ENCODE measurements at places on chromosomes 6 and 20.

- no peak for DNase-seq
Observed at GRCh38 chr20:32249030-32249738, 28.3 kb upstream of the KIF3B start.

GRCh38 chr20:62827311-62828038, 10.6 kb downstream of the COL9A3 start:
- no peak for DNase-seq

DNA sequence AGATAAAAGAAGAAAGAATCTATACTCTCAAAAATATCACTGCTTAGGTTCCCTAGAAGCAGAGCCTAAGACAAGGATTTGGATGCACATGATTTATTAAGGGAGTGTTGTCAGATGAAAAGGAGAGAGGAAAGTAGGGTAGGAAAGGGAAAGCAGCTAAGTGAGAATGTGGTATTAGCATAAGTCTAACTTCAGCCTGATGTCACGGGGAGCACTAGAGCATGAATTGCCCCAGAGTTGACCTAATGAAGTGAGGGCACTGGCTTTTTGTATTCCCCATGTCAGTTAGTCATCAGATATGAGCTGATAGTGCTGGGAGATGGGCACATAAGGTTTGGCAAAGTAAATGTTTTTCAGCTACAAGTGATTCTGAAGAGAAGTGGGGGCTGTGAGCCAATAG, 129.0 kb upstream of the THEMIS start:
- no peak for DNase-seq

GRCh38 chr6:25423358-25423757, 144.2 kb downstream of the CARMIL1 start:
- no peak for DNase-seq

DNA sequence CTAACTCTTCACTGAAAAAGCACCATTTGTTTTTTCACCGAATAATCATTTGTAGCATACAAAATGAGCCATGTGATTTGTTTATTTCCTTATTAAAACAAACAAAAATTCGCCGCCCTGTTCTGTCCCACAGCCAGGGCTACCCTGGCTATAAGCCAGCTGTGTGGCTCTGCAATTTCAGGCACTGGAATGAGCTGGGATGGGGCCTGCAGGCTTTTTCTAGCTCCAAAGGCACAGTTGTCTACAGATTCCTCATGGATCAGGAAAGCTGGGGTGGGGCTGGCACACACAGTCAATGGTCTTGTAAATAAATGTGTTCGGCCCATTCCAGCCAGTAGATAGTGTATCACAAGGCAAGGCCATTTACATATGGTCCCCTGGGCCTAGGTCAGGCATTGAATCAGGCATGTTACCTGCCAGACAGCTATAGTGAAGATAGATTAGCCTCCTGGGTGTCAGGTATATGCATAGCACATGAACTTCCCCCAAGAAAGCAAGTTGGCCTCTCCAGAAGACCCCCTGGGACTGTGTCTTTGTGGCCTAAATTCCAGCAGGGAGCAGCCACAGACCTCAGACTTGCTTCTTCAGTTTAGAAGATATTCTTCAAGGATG, 608.9 kb downstream of the MAFB start:
- DNase-seq: no peak

DNA sequence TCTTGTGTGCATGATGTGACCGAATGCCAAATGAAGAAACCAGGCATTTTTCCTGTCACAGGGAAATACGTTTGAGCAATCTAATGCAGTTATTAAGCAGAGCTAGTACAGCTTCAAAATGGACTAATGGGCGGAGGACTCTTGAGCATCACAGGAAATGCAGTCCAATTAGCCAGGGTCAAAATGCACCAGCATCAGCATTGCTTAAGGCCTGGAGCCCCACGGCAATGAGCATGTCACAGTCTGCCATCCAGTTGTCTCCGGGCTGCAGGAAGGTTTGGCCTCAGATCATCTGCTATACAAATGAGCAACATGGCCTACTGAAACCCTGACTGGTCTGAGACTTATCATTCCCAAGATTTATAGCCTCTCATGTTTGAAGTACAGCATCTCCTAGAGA, 652.1 kb upstream of the SLC35B3 start:
- no peak for DNase-seq

GRCh38 chr20:32333181-32333987, 24.7 kb upstream of the ASXL1 start:
- no peak for DNase-seq

- no peak for DNase-seq
Observed at GRCh38 chr6:143059663-143060353, 881 bp upstream of the AIG1 start.

DNA sequence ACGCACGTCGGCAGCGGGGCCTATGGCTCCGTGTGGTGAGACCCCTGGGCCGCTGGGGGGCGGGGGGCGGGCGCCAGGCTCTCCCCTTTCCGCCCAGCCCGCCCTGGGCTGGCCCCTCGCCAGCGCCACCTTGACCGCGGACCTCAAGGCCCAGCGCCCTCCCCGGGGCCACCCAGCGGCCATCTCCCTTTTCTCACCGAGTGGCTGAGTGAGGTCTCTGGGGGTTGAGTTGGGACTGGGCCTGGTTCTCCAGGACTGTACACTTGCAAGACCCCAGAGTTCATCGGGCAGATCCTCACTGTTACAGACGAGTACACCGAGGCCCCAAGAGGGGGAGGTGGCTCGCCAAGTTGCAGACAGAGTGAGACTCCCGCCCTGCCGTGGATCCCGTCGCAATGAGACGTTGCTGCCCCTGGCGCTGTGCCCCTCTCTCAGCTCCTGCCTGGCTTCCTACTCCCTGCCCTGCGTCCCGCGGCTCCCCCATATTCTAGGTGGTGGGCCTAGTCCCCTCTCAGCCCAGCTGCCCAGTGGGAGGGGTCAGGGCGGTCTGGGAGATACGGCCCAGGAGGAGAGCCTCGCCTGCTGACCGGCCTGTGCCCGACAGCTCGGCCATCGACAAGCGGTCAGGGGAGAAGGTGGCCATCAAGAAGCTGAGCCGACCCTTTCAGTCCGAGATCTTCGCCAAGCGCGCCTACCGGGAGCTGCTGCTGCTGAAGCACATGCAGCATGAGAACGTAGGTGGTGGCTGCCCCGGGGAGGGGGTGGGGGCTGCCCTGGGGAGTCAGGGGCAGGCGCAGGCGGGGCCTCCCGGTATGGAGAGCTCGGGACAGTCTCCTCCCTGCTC, 576 bp downstream of the MAPK13 start:
- peak; percentile 49 for DNase-seq

DNA sequence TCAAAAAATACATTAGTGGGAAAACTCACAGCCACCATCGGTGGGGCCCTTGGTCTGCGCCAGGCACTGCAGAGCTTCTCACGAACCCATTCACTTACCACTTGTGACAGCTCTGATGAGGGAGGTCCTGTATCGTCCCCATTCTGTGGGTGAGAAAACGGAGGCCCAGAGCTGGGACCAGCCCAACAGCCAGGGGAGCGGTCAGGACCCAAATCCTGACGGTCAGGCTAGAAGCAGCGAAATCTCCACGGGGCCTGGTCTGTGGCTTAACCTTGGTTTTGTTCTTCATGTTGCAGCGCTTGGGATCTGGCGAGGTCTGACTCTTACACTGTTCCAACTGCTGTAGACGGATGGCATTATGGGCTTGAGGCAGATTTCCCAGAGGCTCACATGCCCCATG, 7.7 kb upstream of the VSX1 start:
- no peak for DNase-seq

DNA sequence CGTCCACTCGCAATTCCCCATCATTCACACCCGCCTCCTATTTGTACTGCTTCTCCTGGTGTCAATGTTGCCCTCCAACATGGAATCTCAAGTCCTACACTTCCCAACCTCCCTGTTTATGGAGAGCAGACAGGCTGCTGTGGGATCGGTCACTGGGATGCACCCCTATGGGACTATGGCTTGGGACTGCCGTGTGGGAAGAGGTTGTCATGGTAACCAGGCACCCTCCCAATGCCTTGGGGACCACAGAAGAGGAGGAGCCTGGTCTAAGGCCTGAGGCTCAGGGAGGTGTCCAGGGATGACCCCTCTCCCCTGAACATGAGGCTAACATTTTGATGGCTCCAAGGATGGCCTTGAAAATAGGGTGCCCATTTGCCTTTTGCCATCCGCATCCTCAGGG, 116.6 kb upstream of the CST7 start:
- DNase-seq: no peak

GRCh38 chr6:115485400-115485799, 575.3 kb downstream of the FRK start:
- DNase-seq: no peak

DNA sequence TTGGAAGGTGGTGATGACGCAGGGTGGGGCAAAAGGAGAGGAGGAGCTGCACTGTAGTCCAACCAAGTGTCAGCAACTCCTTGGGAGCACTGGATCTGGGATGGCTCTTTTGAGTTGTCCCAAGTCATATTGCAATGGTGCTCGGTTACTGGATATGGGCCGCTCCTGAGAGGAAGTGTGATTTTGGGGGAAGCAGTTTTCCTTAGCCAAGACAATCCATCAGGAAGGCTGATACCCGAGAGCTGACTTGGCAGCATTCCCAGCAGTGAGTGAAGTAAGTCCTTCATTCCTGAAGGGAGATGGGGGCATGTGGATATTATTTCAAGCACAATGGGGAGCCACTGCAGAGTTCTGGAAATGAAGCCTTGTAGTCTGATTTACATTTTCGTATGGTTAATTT, 354.1 kb downstream of the RFPL4B start:
- no peak for DNase-seq

- DNase-seq: no peak
Observed at GRCh38 chr6:139591075-139591865, 216.8 kb upstream of the CITED2 start.

DNA sequence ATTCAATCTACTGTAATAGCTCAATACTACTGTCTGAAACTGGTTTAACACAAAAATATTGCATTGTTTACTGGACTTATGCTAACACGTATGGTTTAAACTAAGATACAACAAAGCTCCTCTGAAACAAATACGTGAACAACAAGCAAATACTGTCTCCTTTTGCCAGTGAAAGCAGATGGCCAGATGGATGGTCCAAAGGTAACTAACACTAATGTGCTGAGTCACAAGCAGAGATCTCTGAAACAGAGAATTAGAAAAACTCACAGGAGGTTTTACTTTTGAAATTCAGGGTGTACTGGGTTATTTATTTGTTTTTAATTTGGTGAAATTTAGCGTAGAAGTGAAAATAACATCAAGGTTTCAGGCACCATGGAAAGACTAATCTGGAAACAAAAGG, 124.3 kb upstream of the SOX4 start:
- DNase-seq: no peak

GRCh38 chr20:14522595-14522994, 185.2 kb upstream of the FLRT3 start:
- no peak for DNase-seq

DNA sequence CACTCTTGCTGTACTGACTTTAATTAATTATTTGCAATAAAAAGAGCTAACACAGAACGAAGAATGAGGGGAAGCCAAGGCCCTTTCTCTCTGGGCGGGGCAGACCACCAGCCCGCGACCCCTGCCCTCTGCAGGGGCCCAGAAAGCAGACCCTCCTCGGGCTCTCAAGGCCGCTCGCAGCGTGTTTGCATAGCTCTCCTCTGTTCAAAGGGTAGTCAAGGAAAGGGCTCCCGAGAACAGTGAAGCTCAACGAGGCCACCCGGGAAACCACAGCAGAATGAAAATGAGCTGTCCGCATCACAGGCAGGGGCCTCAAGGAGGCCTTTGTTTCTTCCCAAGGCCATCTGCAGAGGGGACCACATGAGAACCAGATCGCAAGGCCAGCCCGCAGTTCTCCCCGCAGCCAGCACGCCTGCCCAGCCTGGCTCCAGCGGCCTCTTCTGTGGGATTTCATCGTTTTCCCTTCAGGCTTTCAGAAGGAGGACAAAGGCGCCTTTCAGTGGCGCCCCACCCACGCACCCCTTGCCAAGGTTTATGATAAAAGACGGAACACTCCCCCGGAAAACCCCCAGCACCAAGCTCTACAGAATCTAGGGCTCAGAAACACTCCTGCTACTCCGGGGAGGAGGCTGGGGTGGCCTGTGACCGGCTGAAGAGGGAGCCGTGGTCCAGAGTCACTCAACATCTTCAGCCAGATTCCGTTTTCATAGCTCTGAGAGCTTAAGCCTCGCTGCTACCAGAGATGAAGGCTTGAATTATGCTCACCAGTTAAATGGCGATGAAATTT, 25.3 kb downstream of the ACSS1 start:
- DNase-seq: no peak

- DNase-seq: no peak
Observed at GRCh38 chr6:48835421-48835958, 627.6 kb downstream of the MMUT start.

GRCh38 chr20:20367575-20368417, at the start of gene INSM1:
INSM1 (plus strand) TSS chr20:20368104; CDS start chr20:20368268, 164 bp downstream.
- no peak for DNase-seq

DNA sequence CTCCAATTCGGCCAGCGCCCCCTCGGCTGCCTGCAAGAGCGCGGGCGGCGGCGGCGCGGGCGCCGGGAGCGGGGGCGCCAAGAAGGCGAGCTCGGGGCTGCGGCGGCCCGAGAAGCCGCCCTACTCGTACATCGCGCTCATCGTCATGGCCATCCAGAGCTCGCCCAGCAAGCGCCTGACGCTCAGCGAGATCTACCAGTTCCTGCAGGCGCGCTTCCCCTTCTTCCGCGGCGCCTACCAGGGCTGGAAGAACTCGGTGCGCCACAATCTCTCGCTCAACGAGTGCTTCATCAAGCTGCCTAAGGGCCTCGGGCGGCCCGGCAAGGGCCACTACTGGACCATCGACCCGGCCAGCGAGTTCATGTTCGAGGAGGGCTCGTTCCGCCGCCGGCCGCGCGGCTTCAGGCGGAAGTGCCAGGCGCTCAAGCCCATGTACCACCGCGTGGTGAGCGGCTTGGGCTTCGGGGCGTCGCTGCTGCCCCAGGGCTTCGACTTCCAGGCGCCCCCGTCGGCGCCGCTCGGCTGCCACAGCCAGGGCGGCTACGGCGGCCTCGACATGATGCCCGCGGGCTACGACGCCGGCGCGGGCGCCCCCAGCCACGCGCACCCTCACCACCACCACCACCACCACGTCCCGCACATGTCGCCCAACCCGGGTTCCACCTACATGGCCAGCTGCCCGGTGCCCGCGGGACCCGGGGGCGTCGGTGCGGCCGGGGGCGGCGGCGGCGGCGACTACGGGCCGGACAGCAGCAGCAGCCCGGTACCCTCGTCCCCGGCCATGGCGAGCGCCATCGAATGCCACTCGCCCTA, 963 bp downstream of the FOXF2 start:
- DNase-seq: no peak

DNA sequence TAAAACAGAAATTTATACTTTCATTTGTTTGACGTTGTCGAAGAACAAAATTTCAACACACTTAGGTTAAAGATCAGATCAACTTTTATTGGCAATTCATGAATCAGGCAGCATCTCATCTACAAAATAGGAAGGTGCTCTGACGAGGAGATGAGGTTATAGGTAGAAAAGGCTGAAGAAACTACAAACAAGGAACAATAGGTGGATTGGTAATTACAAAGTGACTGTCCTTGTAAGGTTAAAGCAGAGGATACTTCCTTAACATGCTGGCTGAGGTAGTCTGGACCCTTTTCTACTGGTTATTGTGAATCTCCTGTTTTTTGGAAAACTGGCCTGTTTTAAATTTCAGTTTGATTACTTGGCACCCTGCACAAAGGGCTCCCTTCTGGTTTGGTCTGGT, 32.5 kb upstream of the TRIM27 start:
- no peak for DNase-seq

GRCh38 chr6:157608221-157609075, 214.6 kb upstream of the SNX9 start:
- DNase-seq: no peak
